Immature natural killer cell (primary cell): ENCODE measurements at places on chromosomes 5 and 9. TPM values are rescaled to one million over a fixed set of nuclear protein-coding genes. Genes with fewer than 3 reads are reported as not detected.

Gene NTNG2
- 0.27 TPM for polyA plus RNA-seq

Gene EIF4EBP3
- polyA plus RNA-seq: 15.4 TPM

Gene NR6A1
- not detected for polyA plus RNA-seq

Gene OR1L4
- polyA plus RNA-seq: not detected

Gene IL31RA
- polyA plus RNA-seq: not detected

Gene OR1J2
- polyA plus RNA-seq: not detected

Gene POLK
- 8.0 TPM for polyA plus RNA-seq

Gene PPIC
- polyA plus RNA-seq: not detected

Gene PCDHB15
- not detected for polyA plus RNA-seq

Gene ARID3C
- not detected for polyA plus RNA-seq

DNA sequence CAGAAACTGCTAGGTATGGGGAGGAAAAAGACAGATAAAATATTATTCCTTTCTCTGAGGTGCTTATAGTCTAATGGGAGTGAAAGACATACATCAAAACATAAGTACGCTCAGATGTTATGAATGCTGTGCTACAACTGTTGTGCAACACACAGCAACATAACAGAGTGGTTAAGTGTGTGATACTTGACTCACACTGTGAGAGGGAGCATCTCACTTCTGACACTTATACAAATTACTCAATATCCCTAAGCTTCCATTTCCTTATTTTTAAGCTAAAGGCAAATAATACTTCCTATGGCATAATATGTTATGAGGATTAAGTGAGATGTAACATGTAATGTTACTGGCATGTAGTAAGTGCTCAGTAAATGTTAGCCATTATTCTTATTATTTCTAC lies 110.6 kb upstream of the FER start:
- H3K36me3 ChIP-seq: no peaks in the 10 kb centered on the region
- H3K27ac ChIP-seq: no peak overlapping the region
- H3K4me3 ChIP-seq: no peak overlapping the region
- no peaks in the 10 kb centered on the region for H3K4me1 ChIP-seq
- DNase-seq: no peak

GRCh38 chr5:96037128-96037527 lies 75.5 kb upstream of the ELL2 start:
- H3K27ac ChIP-seq: no peak overlapping the region
- H3K4me3 ChIP-seq: no peak overlapping the region
- H3K27me3 ChIP-seq: peaks cover 3% of the 10 kb centered on the region

DNA sequence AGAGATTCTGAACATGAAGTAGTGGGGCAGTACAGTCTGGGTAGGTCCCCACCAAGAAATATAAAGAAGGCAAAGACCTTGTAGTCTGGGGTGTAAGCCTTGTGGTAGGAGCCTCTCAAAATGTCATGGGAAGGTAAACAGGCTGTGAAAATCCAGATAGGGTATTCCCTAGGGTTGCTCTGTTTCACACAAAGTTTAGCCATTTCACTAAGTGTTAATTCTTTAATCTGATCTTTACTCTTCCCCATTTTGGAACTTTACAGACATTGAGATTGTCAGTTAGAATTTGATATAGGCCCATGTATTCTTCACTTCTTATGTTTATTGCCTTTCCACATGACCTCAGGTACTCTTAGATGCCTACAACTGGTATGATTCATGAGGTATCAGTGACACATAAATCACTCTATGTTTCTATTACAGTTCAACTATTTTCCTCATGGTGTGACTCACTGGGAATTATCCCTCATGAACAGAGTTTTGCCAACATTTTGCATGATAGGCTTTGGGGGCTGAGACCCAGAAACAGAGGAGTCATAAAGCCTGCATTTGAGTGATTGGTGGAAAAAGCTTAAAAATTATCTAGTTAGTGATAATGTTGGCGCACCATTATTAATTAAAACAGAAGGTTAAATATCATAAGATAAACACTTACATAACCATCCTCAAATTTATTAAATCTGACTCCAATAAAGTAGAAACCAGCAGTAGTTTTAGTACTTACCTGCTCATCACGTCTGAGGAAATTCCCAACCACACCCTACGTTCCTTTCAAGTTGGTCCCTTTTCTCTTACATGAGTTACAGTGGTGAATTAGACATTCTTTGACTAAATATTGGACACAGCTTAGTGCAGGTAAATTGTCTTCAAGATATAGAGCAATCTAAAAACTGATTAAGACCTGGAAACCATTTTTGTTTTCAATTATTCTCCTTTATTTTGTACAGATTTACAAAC lies 399.8 kb upstream of the MEF2C start:
- H3K36me3 ChIP-seq: no peaks in the 10 kb centered on the region
- no peak for DNase-seq
- H3K27me3 ChIP-seq: no peaks in the 10 kb centered on the region
- H3K27ac ChIP-seq: no peak overlapping the region

GRCh38 chr9:108073823-108074222 lies 584.3 kb upstream of the KLF4 start:
- H3K4me1 ChIP-seq: no peaks in the 10 kb centered on the region
- H3K27ac ChIP-seq: no peak overlapping the region
- no peaks in the 10 kb centered on the region for H3K36me3 ChIP-seq
- no peak overlapping the region for H3K4me3 ChIP-seq

DNA sequence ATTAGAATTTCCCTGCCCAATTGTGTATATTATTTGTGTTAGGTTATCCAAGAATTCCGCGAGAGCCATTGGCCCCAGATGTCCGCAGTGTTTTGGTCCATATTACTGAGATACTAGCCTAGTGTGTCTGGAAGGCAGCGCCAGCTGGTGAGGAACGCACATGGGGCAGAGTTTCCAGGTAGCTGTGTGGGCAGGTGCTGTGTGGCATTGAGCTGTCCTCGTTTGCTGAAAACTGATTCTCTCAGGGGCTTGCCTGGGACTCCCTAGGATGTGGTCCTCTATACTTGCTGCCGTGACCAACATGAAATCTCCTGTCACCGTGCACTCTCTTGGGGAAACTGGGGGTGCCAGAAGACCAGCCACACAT lies 288.7 kb downstream of the FANCC start:
- no peak for DNase-seq
- peaks cover 3% of the 10 kb centered on the region for H3K4me1 ChIP-seq
- H3K27ac ChIP-seq: no peak overlapping the region
- H3K36me3 ChIP-seq: no peaks in the 10 kb centered on the region
- no peak overlapping the region for H3K4me3 ChIP-seq

DNA sequence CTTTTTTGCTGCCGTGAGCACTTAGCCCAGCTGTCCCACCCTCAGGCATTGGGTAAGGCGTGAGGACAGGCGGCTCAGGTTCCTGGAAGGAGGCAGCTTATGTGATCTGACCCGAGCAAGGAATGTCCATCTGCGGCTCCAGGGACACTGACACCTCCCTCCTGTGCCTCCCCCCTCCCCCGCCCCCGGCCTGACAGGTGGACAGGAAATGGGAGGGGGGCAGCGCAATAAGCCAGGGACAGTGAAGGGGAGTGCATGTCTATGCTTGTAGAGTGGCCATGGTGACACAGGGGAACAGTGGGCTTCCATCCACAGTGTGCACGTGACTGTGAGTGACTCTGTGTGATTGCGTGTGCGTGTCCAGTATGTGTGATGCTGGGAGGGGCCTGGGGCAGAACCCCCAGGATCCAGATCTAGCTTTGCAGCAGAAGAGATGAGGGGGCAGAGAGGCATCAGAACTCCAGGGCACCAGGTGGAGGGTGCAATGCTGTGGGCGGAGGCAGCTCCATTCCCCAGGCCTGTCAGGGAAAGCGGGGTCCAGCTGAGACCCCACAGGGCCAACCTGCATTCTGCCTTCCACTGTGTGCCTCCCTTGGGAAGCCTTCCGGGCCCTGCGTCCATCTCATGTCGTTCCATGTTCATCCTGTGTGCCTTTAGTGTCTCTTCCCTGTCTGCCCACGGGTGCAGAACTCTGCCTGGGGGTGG lies 30.5 kb downstream of the CNTFR start:
- no peak overlapping the region for H3K4me3 ChIP-seq
- DNase-seq: no peak
- no peaks in the 10 kb centered on the region for H3K4me1 ChIP-seq

DNA sequence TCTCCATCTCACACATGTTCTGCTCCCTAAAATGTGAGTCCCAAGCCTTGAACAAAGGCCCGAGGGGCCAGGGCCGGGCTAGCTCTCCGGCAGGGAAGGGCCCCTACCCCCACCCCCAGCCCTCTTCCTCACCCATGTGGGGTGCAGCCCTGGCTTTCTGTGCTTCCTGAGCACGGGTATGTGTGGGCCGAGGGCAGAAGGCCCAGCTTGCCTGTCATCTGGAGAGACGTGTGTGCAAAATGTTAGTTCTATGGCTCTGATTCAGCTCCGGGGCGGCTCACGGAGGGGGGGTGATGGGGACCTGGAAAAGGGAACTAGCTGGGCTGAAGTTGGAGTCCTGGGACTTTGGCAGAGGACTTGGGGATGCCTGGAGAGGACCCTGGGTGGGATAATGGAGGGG lies 90.3 kb upstream of the ARAP3 start:
- no peak for DNase-seq
- H3K27ac ChIP-seq: no peak overlapping the region
- H3K4me1 ChIP-seq: no peaks in the 10 kb centered on the region
- no peaks in the 10 kb centered on the region for H3K27me3 ChIP-seq
- no peak overlapping the region for H3K4me3 ChIP-seq
- no peaks in the 10 kb centered on the region for H3K36me3 ChIP-seq

DNA sequence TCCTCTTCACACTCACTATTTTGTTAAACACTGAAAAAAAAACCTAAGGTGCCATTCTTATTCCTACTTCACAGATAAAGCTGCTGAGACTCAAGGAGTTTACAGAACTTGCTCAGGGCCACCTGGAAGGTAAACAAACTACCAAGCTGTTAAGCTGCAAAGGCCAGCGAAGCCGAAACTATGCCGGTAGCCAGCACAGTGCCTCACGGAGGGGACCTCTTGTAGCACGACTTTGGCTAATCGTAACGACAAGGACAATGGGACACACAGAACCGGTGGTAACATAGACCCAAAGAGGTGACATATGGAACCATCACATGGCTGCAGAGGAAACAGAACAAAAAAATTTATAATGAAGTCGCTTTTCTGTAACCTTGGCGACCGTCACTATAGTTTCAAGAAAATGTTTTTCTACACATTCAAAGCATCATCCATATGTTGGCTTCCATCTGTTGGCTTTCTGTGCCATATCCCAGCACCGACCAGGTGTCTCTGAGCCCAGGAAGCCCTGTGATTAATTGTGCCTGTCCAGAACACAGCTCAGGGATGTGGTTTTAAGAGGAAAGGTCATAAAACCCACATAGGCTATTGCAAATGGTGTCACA lies 60.3 kb downstream of the S1PR3 start:
- H3K27ac ChIP-seq: no peak overlapping the region
- H3K27me3 ChIP-seq: peaks cover 1% of the 10 kb centered on the region
- no peak overlapping the region for H3K4me3 ChIP-seq
- no peaks in the 10 kb centered on the region for H3K36me3 ChIP-seq

GRCh38 chr5:109908366-109908765 lies 218.6 kb downstream of the MAN2A1 start:
- no peak overlapping the region for H3K4me3 ChIP-seq
- H3K36me3 ChIP-seq: no peaks in the 10 kb centered on the region
- H3K27ac ChIP-seq: no peak overlapping the region
- DNase-seq: no peak

- DNase-seq: no peak
- no peaks in the 10 kb centered on the region for H3K4me1 ChIP-seq
- H3K36me3 ChIP-seq: no peaks in the 10 kb centered on the region
- no peak overlapping the region for H3K4me3 ChIP-seq
These were observed 1050.4 kb downstream of the MAT2B start for GRCh38 chr5:164555809-164556208.

DNA sequence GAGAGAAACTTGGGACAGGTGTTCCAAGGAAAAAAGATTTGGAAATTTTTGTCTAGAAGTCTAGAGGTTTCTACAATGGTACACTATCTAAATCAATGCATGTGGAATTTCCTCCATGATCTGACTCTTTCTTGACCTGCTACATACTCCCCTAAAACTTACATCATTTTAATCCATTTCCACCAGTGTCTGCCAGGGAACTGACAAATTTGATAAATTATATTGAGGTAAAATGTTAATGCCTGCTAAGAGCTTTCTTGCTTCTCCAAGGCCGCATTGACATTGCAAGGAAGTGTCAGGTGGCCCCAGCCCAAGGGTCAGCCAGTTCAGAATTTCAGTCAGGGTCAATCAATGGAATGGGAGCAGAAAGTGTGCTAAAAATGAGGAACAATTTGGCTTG lies 163.4 kb upstream of the FBXL17 start:
- no peak for DNase-seq
- no peak overlapping the region for H3K27ac ChIP-seq
- H3K4me1 ChIP-seq: no peaks in the 10 kb centered on the region
- no peaks in the 10 kb centered on the region for H3K36me3 ChIP-seq
- H3K27me3 ChIP-seq: peaks cover 1% of the 10 kb centered on the region
- H3K4me3 ChIP-seq: no peak overlapping the region

DNA sequence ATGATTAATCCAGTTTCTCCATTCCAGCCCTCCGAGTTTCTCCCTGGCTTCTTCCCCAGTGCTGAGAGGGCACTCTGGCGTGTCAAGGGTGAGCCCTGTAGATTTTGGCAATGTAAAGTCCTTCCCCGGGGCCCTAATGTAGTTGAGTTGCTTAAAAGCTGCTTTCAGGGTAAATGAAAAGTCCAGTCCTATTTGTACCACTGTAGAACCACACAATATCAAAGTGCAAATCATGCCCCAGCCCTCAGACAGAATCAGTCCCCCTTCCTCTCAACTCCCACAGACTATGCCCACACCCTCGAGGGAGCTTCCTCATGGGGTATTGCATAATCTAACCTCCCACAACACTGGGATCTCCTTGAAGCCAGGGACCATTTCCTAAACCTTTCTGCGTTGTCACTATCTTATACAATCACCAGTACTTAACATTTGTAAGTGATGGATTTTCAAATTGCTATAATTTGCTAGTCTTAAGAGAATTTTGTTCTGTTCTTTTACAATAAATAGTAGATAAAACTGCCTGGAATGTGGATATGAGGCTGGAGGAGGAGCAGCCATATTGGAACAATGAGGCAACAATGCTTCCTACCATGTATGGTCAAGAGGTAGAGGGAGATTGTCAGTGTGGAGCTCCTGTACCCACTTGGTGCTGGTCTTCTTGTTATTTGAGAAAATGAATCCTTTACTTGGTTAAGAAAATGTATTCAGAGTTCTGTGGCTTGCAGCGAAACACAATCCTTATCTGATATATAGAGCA lies 34.4 kb downstream of the ZNF366 start:
- H3K4me3 ChIP-seq: no peak overlapping the region
- peaks cover 2% of the 10 kb centered on the region for H3K27me3 ChIP-seq
- no peaks in the 10 kb centered on the region for H3K36me3 ChIP-seq
- no peaks in the 10 kb centered on the region for H3K4me1 ChIP-seq

DNA sequence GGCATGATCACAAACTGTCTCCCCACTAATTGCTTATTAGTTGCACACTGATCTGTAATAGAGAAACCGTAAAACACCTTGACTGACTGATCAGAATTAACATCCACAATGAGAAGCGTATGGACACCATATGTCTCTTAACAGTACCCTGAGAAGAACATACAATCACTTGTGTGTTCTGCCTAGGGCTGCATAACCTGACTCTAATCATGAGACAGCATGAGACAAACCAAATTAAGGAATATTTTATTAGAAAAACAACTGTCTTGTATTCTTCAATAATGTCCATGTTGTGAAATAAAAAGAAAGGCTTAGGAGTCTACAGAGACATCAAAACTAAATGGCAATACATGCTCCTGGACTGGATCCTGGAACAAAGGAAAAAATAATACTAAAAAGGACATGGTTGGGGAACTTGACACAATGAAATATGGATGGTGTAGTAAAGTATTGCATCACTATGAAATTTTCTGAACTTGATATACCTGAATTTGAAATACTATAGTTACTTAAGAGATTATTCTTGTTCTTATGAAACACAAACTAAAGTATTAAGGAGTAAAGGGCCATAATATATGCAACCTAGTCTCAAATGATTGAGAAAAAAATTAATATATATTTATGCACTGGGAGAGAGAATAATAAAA lies 162.1 kb downstream of the CWC27 start:
- no peak overlapping the region for H3K4me3 ChIP-seq
- no peak overlapping the region for H3K27ac ChIP-seq
- H3K36me3 ChIP-seq: peaks cover 11% of the 10 kb centered on the region
- H3K4me1 ChIP-seq: peaks cover 5% of the 10 kb centered on the region
- no peak for DNase-seq
